ENCODE measurements at places on chromosomes 12 and 14.

DNA sequence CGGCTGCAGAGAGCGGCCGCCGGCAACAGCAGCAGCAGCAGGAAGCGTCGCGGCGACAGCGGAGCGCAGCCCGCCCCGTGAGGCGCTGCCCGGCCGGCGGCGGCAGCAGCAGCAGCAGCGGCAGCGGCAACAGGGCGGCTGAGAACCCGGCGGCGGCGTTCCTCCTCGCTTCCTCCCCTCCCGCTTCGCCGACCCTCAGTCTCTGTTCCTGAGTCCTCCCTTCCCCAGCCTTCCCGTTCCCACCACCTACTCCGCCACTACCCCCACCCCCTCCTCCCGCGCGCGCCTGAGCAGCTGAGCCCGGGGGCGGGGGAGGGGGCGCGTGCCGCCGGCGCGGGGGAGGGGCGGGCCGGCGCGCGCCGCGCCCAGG lies 310 bp downstream of the BICDL1 start:
- no peak for DNase-seq

GRCh38 chr12:118548887-118549509 lies 172.6 kb downstream of the SUDS3 start:
- no peak for DNase-seq

DNA sequence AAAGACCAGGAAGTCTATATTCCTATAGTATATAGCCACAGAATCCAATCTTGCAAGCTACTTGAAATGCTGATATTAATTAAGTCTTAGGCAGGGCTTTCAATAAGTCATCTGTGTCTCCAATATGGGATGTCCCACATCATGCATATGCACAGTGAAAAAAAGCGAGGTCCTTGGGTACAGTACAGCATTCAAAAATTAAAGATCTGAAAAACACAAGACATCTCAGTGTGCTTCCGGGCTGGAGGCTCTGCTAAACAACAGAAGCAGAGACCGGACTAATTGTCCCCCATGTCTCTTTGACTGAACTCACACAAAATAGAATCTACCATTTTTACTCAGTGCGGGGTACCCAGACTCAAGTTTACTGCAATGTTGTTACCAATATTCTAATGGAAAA lies 156.0 kb downstream of the DAD1 start:
- DNase-seq = no peak

DNA sequence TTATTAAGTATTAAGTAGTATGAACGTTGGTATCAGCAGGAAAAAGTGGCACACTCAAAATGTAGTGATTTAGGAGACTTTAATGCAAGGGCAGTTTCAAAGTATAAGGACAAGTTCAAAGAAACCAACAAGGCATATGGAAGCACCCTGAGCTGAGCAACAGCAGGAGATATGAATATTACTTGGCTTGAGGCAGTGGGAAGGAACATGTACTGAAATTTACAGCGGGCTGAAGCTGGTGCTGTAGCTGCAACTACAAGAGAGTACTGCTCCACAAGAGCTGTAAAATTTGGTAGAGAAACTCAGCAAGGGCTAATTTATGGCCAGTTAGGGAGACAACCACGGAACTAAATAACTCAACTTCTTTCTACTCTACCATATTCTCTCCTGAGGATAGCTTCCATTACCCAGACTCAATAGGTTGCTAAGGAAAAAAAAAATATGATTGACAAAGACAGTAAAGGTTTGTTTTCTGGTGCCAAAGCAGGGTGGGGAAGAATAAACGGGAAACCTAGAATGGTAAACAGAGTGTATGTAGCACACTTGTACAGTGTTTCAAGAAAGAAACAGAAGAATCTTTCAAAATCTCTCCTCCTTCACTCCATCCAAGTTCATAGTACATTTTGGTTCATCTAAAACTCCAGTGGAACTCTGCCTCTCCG lies 487.8 kb upstream of the MGAT4C start:
- DNase-seq = no peak

- DNase-seq = no peak
These were observed 30.5 kb upstream of the GPATCH2L start for GRCh38 chr14:76121089-76121748.

- no peak for DNase-seq
These were observed 1.4 kb downstream of the TMTC2 start for GRCh38 chr12:82688035-82688501.

- DNase-seq = no peak
These were observed 40.3 kb downstream of the SLC38A2 start for GRCh38 chr12:46332260-46332659.

- DNase-seq = peak; percentile 20
These were observed 60.6 kb upstream of the TCL1A start for GRCh38 chr14:95774265-95775160.

All from stimulated activated CD8-positive, alpha-beta memory T cell treated with anti-CD3 and anti-CD28 coated beads, Interleukin-15, amount 100 ng/mL, for 24 hours (primary cell).